Lung (tissue), 17 donors: ENCODE measurements at places on chromosomes 12 and 14.

DNA sequence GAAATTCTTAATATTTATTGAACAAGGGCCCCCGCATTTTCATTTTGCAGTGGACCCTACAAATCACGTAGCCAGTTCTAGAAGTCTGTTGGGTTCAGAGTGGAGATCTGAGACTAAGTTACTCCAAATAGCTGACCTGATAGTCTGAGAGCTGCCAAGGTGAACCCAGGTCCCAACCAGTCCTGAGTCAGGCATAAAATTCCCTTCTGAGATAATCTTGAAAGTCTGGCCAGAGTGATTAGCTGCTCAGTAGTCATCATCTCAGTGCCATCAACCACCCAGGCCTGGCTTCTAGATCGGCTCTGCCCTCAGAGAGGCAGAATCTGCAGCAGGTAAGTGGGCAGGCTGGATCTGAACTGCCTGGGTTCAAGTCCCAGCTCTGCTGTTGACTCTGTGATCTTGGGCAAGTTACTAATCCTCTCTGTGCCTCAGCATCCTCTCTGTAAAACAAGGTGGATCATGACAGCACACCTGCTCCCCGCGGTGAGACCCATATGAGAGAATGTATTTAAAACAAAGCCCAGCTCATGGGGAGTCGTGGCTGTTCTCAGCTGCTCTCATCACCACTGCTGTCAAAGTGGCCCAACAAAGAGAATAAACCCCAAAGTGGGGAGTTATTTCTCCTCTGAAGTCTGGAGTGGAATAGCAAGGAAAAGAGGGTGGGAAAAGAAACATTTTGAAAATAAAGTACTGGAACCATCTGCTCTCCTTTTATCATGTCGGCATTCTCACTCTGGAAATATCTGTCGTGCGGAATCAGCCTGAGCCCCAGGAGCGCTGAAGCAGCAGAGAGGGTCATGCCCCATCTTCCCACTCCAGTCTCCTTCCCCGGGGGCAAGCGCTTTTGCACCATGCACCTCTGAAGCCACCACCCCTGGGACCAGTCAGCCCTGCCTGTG, 193.3 kb downstream of the DPF3 start:
- peaks cover 6% of the 10 kb centered on the region for H3K4me1 ChIP-seq
- DNase-seq: no peak
- no peaks in the 10 kb centered on the region for H3K27me3 ChIP-seq
- no peak overlapping the region for H3K4me3 ChIP-seq
- no peak overlapping the region for H3K27ac ChIP-seq

DNA sequence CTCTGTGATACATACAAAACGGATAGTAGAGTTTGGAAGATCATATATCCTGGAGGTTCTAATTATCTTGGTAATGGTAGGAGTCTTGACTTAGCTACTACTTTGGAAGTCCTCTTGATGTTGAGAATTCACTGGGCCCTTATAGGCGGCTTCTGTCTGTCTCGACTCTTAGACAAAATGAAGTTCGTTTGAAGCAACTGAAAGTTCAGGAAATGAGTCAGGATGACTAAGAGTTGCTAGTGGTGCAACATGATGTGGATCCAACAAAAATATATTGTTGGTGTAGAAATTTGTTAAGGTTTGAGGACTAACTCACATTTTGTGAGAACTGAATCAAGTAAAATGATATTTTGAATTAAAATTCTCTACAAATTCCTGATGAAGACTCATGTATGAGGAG, 272.7 kb downstream of the AEBP2 start:
- no peak overlapping the region for H3K27ac ChIP-seq
- no peaks in the 10 kb centered on the region for H3K27me3 ChIP-seq
- no peaks in the 10 kb centered on the region for H3K4me1 ChIP-seq
- H3K36me3 ChIP-seq: no peaks in the 10 kb centered on the region
- DNase-seq: no peak
- no peak overlapping the region for H3K4me3 ChIP-seq

DNA sequence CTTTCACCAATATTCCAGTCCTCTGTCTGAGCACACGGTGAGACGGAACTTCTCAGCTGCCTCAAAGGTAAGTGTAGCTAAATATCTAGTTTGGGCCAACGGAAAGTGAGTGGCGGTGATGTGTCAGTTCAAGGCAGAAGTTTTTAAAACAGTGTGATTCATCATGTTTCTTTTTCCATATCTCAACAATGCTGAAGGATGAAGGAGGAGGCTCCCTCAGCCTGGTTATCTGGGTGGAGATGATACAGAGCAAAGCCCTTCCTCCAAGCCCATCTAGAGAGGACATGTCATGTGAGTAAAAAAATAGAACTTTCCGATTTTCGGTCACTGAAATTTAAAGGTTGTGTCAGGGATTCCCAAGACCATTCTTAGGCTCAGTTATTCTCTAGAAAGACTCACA, 13.1 kb upstream of the ANP32D start:
- no peaks in the 10 kb centered on the region for H3K36me3 ChIP-seq
- DNase-seq: no peak
- no peak overlapping the region for H3K4me3 ChIP-seq
- H3K27ac ChIP-seq: no peak overlapping the region

- no peaks in the 10 kb centered on the region for H3K4me1 ChIP-seq
- no peak overlapping the region for H3K27ac ChIP-seq
- no peak for DNase-seq
Observed at GRCh38 chr14:71523630-71524319, 408.5 kb upstream of the RGS6 start.

DNA sequence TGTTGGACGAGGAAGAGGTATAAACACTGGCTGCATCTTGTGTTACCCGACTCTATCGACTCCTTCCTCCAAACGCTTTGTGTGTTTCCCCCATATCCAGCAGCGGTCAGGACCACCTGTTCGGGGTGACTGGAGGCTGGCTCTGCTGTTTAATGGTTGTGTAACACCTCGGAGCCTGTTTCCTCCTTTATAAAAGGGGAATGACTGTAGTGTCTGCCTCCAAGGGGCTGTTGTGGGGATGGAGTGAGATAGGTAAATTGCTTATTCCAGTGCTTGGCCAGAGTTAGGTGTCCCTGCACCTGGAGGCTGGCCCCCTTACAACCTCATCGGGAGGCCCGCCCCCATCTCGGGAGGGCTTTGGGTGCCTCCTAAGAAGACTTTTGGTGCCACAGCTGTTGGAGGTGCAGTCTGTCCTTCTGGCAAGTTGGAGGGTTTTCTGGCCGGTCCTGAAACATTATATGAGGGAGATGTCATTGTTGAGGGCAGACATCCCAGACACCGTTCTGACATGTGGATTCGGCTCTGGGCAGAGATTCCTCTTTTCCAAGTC, 1.1 kb downstream of the MLXIP start:
- peak overlapping the region; percentile 87 for H3K4me3 ChIP-seq
- no peaks in the 10 kb centered on the region for H3K27me3 ChIP-seq
- H3K4me1 ChIP-seq: peaks cover 15% of the 10 kb centered on the region
- H3K27ac ChIP-seq: peak overlapping the region; percentile 88
- no peak for DNase-seq
- no peaks in the 10 kb centered on the region for H3K36me3 ChIP-seq

- no peaks in the 10 kb centered on the region for H3K36me3 ChIP-seq
- H3K4me1 ChIP-seq: no peaks in the 10 kb centered on the region
- DNase-seq: no peak
- H3K27me3 ChIP-seq: no peaks in the 10 kb centered on the region
Observed at GRCh38 chr12:44053549-44054127, 217.8 kb downstream of the TMEM117 start.

DNA sequence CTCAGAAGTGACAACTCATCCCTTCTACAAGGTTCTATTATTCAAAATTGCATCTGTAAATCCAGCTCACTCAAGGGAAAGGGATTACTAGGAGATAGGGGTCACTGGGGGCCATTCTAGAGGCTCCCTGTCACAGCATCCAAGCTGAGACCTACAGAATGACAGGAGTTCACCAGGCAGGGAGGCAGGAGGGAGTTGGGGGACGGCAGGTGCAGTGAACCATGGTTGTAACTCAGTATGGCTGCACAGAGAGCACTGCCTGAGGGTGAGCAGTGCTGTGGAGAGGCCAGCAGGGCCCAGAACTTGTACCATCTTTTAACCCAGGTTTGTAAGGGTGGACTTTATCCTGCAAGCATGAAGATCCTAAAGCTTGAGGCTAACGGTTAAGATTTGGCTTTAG, 37.9 kb upstream of the SINHCAF start:
- H3K4me3 ChIP-seq: no peak overlapping the region
- H3K4me1 ChIP-seq: peaks cover 5% of the 10 kb centered on the region
- H3K27me3 ChIP-seq: no peaks in the 10 kb centered on the region
- DNase-seq: no peak
- H3K27ac ChIP-seq: no peak overlapping the region

DNA sequence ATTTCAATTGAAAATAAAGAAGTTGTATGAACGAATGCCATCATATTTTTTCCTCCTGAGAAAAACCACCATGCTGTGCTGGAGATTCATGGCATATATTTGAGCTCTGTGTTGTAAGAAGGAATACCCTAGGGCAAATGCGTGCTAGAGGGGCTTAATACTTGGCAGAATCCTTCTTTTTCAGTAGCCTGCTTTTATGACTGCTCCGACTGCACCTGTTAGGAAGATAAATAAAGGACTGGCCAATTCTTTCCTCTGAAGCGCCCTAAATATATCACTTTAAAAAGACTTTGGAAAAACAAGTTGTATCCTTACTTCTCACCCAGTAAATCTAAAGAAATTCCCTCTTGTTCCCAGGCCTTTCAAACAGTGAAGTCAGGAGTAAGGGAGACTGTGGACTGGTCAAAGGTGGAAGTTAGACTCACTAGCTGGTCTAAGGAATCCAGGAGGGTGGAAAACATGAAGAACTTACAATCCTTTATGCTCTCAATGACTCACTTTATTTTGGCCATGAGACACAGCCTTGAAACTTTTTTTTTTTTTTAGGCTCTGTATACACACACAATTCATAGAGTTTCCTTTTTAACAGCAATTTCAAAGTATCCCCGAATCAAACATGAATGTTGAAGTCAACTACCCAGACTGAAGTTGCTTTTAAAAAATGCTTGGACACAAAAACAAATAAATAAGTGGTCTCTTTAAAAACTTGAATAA, 5.2 kb downstream of the MYBPC1 start:
- H3K27ac ChIP-seq: no peak overlapping the region
- H3K4me3 ChIP-seq: no peak overlapping the region
- H3K27me3 ChIP-seq: no peaks in the 10 kb centered on the region
- H3K4me1 ChIP-seq: no peaks in the 10 kb centered on the region
- DNase-seq: no peak

- no peaks in the 10 kb centered on the region for H3K36me3 ChIP-seq
- H3K4me3 ChIP-seq: no peak overlapping the region
- H3K4me1 ChIP-seq: peaks cover 5% of the 10 kb centered on the region
- no peak for DNase-seq
- H3K27ac ChIP-seq: no peak overlapping the region
Observed at GRCh38 chr14:44989497-44990440, 27.8 kb downstream of the TOGARAM1 start.

DNA sequence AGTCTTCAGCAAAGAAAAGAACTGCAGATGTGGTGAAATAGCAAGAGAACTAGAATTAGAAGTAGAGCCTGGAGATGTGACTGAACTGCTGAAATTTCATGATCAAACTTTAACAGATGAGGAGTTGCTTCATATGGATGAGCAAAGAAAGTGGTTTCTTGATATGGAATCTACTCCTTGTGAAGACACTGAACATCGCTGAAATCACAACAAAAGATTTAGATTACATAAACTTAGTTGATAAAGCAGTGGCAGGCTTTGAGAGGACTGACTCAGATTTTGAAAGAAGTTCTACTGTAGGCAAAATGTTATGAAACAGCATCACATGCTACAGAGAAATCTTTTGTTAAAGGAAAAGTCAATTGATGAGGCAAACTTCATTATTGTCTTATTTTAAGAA, 175.0 kb downstream of the KIF21A start:
- no peaks in the 10 kb centered on the region for H3K27me3 ChIP-seq
- H3K4me3 ChIP-seq: no peak overlapping the region
- H3K36me3 ChIP-seq: no peaks in the 10 kb centered on the region

DNA sequence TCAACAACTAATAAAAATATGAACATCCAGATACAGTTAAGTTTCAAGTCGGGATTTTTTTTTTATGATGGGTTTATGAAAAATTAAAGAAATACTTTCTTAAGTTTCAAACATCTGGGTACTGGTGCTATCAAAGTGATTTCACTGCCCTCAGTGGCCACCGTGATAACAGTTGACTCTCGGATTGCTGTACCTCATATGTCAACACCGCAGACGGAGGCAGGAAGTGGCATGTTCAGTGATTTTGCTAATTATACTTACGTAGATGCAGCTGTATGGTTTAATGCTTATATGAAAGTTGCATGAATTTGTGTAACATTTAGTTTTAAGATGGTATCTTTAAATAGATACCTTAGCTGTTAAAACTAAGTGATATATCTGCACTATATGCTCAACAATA, 20.8 kb upstream of the FBLN5 start:
- peaks cover 17% of the 10 kb centered on the region for H3K36me3 ChIP-seq
- H3K4me1 ChIP-seq: no peaks in the 10 kb centered on the region
- no peak overlapping the region for H3K27ac ChIP-seq
- H3K4me3 ChIP-seq: no peak overlapping the region

- DNase-seq: no peak
- no peaks in the 10 kb centered on the region for H3K4me1 ChIP-seq
- H3K27ac ChIP-seq: no peak overlapping the region
- H3K27me3 ChIP-seq: no peaks in the 10 kb centered on the region
- no peak overlapping the region for H3K4me3 ChIP-seq
Observed at GRCh38 chr14:105841022-105842009, 314.9 kb downstream of the TMEM121 start.

- H3K36me3 ChIP-seq: peaks cover 10% of the 10 kb centered on the region
- H3K27me3 ChIP-seq: no peaks in the 10 kb centered on the region
- H3K4me1 ChIP-seq: peaks cover 35% of the 10 kb centered on the region
- no peak overlapping the region for H3K4me3 ChIP-seq
Observed at GRCh38 chr14:89351221-89351515, 65.9 kb downstream of the FOXN3 start.

DNA sequence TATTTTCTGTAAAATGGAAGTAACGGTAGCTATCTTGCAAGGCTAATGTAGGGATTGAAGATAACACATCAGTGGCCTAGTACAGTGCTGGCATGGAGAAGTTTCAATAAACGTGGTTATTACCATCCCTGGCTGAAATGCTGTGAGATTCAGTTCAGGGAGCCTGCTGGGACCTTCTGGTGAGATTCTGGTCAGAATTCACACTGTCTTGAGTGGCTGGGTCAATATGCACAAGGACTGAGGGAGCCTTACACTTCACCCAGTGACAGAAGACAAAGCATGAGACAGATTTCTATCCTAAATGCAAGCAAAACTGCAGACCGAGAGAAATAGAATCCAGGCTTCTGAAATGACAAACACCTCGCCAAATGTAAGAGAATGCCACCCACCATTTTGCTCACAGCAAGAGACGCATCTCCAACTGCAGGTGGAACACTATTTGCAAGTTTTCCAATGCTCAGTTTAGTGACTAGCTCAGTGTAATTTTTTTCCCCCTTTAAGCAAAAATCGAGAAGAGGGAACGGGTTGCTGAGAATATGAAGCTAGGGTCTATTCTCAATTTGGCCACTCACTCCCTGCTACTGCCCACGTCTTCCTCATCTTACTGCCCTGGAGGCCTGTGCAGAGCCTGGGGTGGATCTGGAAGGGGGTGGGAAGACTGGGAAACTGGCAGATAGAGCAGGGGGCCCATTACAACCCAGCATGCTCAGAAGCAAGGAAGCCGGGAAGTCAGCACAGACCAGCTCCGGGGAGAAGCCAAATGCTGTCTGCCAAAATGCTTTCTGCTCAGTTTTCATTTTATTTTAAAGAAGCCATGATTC, 201.3 kb downstream of the TTC7B start:
- H3K27ac ChIP-seq: no peak overlapping the region
- peaks cover 4% of the 10 kb centered on the region for H3K4me1 ChIP-seq
- no peak overlapping the region for H3K4me3 ChIP-seq

- H3K4me1 ChIP-seq: peaks cover 18% of the 10 kb centered on the region
- no peak overlapping the region for H3K27ac ChIP-seq
- H3K36me3 ChIP-seq: no peaks in the 10 kb centered on the region
Observed at GRCh38 chr14:22380571-22381407, 208.2 kb downstream of the DAD1 start.

GRCh38 chr14:59464486-59465315, 479 bp downstream of the GPR135 start:
- H3K27ac ChIP-seq: peak overlapping the region; percentile 44
- H3K36me3 ChIP-seq: peaks cover 7% of the 10 kb centered on the region
- peak; percentile 72 for DNase-seq
- H3K27me3 ChIP-seq: no peaks in the 10 kb centered on the region
